A673 (cell line): ENCODE measurements at places on chromosomes 13 and 19. TPM values are rescaled to one million over a fixed set of nuclear protein-coding genes. Genes with fewer than 3 reads are reported as not detected.

Gene ZNF728
- not detected in 2 replicates for total RNA-seq

Gene TMEM255B
- total RNA-seq: 0.06 and 0.15 TPM in 2 replicates

Gene FEM1A
- total RNA-seq: 17.4 and 18.9 TPM in 2 replicates

Gene RYR1
- 0.28 and 0.55 TPM in 2 replicates for total RNA-seq

Gene C19orf67
- total RNA-seq: not detected in 2 replicates

Gene MISP
- total RNA-seq: 0.11 TPM in 1 of 2 replicates, not detected in the other

Gene STXBP2
- 49.8 and 60.0 TPM in 2 replicates for total RNA-seq

Gene FAM216B
- not detected in 2 replicates for total RNA-seq

Gene LCP1
- 6.2 and 9.1 TPM in 2 replicates for total RNA-seq

Gene GZMM
- total RNA-seq: 1.0 and 2.5 TPM in 2 replicates

Gene MIA
- total RNA-seq: 0.75 and 0.85 TPM in 2 replicates

Gene TDRD3
- 30.7 and 34.1 TPM in 2 replicates for total RNA-seq

Gene COX7A1
- total RNA-seq: not detected in 2 replicates

Gene ABCC4
- 42.9 and 52.0 TPM in 2 replicates for total RNA-seq

Gene ACER1
- not detected in 2 replicates for total RNA-seq
